ENCODE measurements at places on chromosomes 1 and 21.

- no peak for DNase-seq
Measured at GRCh38 chr1:115089420-115090185, at the start of gene TSPAN2. TSS of gene TSPAN2 (minus strand) at chr1:115089503. CDS start at chr1:115089432, 71 bp downstream.

- no peak for DNase-seq
Measured at GRCh38 chr21:38439426-38439825, 58.9 kb downstream of the ERG start.

DNA sequence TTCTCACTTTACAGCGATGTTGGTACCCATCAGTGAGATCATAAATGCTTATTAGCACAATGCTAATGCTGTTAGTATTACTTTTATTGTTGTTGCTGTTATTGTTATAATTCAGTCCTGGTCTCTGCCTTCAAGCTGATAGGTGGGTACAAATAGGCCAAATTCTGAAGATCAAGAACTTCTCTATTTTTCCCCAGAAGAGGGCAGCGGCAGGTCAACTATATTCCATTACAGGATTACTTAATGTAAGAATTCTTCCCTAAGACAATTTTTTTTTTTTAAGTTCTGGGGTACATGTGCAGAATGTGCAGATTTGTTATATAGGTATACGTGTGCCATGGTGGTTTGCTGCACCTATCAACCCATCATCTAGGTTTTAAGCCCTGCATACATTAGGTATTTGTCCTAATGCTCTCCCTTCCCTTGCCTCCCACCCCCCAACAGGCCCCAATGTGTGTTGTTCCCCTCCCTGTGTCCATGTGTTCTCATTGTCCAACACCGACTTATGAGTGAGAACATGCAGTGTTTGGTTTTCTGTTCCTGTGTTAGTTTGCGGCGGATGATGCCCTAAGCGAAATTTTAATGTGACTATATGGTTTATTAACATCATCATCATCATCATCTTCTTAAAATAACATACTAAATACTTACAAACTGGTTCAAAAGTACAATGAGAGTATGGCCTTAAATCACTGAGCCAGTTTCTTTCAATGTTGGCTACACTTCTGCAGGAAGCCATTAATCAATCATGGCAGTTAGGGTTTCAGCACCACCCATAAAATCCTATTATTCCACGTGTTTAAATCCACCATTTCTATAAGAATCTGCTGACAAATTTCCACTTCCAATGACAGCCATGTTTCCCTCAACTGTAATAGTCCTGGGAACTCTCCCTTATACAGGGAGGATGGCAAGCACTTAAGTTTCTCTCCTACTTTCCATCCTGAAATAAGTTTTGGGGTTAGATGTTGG lies 19.2 kb downstream of the SLC19A2 start:
- peak; percentile 27 for DNase-seq

DNA sequence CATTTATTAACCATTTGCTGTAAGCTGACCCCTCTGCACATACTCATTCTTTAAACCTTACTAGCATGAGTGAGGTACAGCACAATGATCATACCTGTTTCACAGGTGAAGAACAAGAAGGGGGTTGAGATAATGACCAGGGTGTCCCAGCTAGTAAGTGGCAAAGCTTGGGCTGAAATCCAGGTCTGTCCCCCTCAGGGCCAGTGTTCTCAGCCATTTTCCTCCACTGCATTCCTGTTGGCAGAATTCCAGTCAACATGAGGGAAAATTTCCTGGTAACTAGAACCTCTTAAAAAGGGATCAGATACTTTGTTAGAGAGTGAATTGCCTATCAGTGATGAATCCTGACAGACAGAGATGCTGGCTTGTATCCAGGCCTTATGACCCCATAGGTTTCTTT lies 48.1 kb downstream of the SPATA46 start:
- DNase-seq: no peak

DNA sequence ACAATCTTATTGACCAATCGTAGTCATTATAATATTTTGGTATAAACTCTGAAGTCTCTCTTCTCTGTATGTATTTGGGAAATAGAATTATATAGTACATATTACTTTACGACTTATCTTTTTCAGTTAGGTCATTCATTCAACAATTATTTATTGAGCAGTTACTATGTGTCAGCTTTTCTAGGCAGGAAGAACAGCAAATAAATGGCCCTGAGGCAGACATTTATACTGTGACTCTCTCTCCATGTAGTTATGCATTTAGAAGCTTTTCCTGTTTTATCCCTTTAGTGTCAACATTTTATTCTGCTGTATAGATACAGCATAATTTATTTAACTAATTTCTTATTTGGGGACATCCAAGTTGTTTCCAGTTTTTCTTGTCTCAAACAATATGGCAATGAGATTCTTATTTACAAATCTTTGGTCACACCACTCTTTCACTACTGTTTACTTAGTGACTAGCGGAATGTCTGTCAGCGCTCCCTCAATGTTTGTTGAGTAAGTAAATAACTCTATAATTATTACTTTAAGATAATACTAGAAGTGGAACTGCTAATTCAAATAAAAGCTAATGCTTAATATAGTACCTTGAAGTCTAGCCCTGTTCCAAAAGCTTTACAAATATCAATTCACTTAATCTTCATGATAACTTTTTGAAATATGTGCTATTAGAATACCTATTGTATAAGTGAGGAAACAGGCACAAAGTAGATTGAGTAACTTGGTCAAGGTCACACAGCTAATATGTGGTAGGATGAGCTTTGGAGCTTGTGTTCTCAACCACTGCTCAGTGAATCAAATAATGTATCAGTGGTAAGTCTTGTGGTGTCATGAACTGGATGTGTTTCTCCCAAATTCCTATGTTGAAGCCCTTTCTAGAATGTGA lies 465.6 kb downstream of the SIPA1L2 start:
- no peak for DNase-seq

DNA sequence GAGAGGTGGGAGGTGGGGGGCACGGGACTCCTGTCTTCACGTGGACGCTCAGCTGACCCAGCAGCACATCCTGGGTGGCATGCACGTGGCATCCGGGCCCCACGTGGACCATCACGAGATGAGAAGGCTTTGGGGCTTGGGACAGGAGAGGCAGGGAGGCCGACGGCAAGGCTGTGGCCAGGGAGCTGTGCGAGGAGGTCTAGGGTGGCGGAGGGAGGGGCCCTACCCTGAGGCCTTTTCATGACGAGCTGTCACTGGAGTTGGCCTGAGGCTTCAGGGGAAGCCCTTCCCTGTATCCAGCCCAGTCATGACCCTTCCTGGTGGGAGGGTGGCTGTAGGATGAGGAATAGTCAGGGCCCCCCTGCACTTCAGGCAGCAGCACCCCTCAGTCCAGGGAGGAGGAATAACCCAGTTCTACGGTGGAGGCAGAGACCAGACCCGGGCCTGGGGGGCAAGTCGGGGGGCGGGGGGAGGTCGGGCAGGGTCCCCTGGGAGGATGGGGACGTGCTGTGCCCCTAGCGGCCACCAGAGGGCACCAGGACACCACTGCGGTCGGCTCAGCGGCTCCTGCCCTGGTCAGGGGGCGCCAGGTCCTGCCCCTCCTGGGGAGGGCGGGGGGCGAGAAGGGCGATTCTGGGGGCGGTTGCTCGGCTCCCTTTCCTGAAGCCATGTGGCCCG lies 2.0 kb upstream of the PERM1 start:
- no peak for DNase-seq

GRCh38 chr1:4086921-4087320 lies 186.8 kb upstream of the C1orf174 start:
- no peak for DNase-seq

DNA sequence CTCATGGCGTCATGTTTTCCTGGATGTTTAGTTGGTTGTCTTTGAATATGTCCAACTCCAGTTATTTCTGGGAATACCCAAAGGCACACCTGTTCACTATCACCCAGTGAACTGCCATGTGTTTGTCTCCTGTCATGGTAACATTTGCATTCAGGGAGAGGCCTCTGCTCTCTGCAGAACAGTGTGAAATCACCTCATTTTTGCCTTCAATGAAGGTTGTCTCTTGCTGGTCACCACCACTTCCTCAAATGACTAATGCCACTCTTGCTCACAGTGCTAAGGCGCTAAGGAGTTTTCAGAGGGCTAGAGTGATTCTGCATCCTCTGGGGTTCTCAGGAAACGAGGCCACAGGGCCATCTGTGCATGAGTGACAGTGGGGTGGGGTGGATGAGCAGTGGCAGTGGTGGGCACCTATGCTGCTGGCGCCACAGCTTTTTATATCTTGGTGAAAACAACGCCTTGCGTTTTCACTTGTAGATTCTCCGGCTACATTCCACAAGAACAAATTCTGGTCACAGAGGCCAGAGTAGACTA lies 60.0 kb upstream of the ATP5PO start:
- no peak for DNase-seq

- no peak for DNase-seq
Measured at GRCh38 chr1:219371471-219371870, 197.8 kb downstream of the LYPLAL1 start.

- DNase-seq: no peak
Measured at GRCh38 chr1:67674260-67675011, 10.6 kb upstream of the GADD45A start.

- DNase-seq: no peak
Measured at GRCh38 chr1:42463921-42464320, 835 bp downstream of the CCDC30 start.

- DNase-seq: no peak
Measured at GRCh38 chr1:23911921-23912320, 1.2 kb downstream of the CNR2 start.

GRCh38 chr1:99004861-99005442 lies at the start of gene PLPPR5:
TSS of gene PLPPR5 (minus strand) at chr1:99004861. CDS start at chr1:99004671, 190 bp downstream.
- no peak for DNase-seq

- no peak for DNase-seq
Measured at GRCh38 chr1:100414693-100415497, 62.6 kb downstream of the CDC14A start.

DNA sequence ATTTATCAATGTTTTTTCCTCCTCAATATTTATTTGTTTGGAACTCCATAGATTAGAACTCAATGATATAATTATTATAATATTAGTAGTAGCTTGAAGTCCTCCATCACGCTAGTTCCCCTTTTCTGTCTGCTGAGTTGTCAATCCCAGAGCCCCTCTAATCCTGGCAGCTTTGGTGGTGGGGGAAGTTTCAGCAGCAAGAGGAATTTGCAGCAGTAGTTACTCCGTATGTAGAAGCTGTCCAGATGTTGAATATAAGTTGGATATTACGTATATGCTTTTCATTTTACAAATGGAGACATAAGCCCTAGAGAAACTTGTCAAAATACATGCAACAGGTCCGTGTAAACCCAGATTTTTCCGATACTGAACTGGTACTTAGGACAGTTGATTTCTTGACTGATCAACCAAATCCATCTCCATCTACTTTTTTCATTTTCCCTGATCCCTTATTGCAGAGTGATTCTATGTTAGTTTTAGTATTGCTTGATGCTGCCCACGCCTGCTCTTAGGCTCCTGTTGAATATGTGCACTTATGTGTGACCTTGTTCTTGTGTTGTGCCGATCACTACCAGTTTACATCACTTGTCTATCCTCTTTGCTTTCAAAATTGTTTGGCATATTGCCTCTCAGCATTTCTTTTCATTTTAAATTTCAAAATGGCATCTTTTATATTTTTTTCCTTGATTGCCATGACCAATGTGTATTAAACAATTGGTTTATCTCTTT lies 28.1 kb downstream of the SMAP2 start:
- no peak for DNase-seq

- DNase-seq: no peak
Measured at GRCh38 chr1:43705982-43706597, 1.2 kb upstream of the ST3GAL3 start.

DNA sequence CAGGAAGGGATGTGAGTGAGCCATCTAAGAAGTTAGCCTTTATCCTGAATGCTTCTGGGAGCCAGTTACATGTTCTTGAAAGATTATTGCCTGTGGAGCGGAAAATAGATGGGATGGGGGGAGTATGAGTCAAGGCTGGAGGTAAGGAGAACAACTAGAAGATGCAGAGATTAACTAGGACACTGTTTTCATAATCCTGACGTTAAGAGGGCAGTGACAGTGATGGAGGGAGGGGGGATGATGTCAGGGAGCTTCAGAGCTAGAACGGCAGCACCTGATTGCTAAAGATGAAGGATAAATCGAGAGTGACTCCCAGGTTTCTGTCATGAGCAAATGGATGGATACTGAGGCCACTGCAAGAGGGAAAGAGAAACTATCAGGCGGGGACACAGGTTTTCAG lies 10.0 kb upstream of the RCSD1 start:
- DNase-seq: no peak

GRCh38 chr1:110338309-110338885 lies 780 bp upstream of the RBM15 start:
- DNase-seq: no peak

DNA sequence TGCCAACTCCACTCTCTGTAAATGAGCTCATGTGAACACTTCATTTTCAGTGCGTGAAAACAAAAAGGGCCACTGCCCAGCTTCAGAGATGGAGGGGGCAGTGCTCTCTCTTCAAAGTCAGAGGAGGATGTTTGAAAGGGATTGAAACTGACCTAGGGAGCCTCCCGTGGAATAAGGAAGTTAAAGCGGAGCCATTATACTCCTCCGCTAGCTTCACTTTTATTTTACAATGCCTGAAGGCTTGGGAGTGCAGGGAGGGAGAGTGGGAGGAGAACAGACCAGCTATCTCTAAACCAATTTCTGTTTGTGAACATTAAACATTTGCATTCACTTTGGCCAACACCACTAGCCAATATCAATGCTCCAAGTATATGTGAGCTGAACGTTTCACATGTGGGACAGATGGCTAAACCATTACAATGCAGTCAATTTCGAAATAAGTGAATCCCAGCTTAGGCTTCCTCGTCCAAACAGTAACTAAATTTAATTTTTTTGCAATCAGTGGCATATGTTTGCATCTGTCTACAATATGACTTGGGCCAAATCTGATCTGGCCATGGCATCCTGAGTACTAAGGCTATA lies 126.9 kb downstream of the ESRRG start:
- DNase-seq: no peak

DNA sequence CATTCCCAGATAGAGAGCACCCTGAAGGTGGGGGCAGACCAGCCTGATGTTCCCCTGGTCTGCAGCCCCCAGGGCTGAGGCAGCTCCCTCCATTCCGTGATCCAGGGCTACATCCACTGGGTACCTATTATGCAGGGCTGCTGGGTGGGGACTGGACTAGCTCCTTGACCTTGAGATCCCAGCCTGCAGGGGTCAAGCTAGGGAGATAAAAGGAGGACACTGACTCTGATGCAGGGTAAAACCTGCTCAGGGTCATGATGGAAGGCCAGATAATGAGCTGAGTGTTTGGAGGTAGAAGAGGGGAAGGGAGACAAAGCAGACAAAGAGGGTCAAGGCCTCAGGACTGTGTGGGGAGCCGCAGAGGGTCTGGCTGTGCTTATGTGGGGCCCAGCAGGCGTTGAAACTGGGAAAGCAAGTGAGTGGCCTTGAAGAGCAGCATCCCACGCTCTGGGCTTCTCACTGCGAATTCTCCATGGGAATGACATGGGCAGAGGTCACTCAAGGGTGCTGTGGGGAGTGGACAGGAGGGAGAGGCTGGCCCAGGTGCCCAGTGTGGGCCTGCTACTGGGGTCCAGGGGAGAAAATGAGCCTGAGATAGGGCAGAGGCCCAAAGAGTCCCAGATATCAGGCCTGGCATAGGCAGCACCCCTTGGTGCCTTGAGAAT lies 9.7 kb downstream of the FOXO6 start:
- DNase-seq: no peak

- peak; percentile 85 for DNase-seq
Measured at GRCh38 chr1:43348809-43349593, 9.8 kb upstream of the CDC20 start.

- DNase-seq: no peak
Measured at GRCh38 chr1:48588061-48588460, 116.1 kb upstream of the SPATA6 start.

All from HCT116 (cell line).